ENCODE measurements at places on chromosomes 16 and 17.

DNA sequence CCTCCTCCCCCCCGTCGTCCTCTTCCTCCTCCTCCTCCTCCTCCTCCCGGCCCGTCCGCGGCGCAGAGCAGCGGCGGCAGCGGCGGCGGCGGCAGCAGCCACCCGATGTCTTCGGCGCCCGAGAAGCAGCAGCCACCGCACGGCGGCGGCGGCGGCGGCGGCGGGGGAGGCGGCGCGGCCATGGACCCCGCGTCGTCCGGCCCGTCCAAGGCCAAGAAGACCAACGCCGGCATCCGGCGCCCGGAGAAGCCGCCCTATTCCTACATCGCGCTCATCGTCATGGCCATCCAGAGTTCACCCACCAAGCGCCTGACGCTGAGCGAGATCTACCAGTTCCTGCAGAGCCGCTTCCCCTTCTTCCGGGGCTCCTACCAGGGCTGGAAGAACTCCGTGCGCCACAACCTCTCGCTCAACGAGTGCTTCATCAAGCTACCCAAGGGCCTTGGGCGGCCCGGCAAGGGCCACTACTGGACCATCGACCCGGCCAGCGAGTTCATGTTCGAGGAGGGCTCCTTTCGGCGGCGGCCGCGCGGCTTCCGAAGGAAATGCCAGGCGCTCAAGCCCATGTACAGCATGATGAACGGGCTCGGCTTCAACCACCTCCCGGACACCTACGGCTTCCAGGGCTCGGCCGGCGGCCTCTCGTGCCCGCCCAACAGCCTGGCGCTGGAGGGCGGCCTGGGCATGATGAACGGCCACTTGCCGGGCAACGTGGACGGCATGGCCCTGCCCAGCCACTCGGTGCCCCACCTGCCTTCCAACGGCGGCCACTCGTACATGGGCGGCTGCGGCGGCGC lies at the start of gene FOXF1:
Gene FOXF1, plus strand, starts transcription at position 63 of the 797 bp plus-strand sequence. Its CDS starts 43 bp downstream, at position 106.
- DNase-seq, result no peak

DNA sequence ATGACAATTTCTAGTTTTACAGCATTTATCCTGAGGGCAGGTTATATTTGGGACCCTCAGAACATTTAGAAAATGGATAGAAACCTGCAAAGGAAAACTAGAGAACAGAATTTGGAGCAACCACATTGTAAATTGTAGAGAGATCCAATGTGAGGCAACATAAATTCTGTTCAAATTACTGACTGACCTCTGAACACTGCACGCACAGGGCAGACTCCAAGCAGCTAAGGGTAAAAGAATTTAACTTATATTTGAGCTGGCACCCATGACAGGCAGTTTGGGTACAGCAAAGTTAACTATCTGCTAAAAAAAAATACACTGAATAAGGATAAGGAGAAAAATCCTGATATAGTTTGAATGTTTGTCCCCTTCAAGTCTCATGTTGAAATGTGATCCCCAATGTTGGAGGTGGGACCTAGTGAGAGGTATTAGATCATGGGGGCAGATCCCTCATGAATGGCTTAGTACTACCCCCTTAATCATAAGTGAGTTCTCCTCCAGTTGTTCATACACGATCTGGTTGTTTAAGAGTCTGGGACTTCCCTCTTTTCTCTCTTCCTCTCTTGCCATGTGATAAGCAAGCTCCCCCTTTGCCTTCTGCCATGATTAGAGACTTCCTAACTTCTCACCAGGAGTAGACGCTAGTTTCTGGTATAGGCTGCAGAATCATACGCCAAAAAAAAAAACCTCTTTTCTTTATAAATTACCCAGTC lies 75.7 kb downstream of the FBXL20 start:
- no peak for DNase-seq

- DNase-seq, result no peak
These were observed 73.0 kb downstream of the BMERB1 start for GRCh38 chr16:15507301-15507958.

GRCh38 chr17:30808785-30809286 lies 15.7 kb downstream of the CRLF3 start:
- DNase-seq, result peak; percentile 73

DNA sequence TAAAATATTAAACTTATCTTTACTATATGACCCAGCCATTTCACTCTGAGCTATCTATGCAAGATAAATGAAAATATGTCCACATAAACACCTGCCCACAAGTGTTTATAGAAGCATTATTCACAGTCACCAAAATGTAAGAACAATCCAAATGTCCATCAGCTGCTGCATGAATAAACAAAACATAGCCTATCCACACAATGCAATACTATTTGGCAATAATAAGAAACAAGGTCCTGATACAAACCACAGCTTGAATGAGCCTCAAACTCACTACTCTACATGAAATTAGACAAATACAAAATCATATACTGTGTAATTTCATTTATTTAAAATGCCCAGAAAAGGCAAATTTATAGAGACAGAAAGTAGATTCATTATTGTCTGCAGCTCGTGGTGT lies 355.1 kb downstream of the CDH8 start:
- DNase-seq, result no peak

GRCh38 chr16:79938575-79938974 lies 338.0 kb upstream of the MAF start:
- no peak for DNase-seq

DNA sequence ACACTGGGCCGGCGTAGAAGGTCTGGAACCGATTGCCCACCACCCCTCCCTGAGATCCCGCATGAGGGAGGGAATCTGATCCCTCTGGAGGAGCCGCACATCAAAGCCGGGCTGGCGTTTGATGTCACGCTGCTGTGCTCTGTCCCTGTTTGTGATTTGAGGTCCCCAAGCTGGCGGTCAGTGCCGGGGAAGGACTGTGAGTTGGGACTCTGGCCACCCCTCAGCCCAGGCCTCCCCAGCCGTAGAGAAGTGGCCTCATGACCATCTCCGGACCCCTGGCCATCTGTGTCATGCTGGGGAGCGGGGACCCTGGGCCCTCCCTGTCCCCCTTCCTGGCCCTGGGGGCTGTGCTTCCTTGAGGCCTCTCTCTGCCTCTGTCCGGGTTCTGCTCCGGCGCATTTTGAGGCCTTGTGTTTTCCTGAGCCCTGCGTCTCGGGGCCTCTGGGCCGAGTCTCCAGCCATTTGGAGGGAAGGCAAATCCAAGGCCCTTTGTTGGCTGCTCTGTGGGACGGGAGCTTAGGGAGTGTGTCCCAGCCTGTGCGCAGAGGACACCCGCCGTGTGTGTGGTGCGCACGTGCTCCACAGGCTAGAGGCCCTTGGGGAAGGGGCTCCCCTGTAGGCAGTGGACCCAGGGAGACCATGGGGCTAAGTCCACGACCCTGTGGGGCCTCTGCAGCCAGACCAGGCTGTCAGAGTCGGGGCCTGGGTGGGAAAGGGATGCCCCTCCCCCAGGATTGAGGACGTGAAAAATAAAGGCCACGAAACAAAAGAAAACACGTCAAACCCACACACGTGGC lies 15.1 kb downstream of the ASPSCR1 start:
- no peak for DNase-seq
